Body of pancreas (tissue), 4 donors: ENCODE measurements at places on chromosomes 5 and 9. TPM values are rescaled to one million over a fixed set of nuclear protein-coding genes. Genes with fewer than 3 reads are reported as not detected.

DNA sequence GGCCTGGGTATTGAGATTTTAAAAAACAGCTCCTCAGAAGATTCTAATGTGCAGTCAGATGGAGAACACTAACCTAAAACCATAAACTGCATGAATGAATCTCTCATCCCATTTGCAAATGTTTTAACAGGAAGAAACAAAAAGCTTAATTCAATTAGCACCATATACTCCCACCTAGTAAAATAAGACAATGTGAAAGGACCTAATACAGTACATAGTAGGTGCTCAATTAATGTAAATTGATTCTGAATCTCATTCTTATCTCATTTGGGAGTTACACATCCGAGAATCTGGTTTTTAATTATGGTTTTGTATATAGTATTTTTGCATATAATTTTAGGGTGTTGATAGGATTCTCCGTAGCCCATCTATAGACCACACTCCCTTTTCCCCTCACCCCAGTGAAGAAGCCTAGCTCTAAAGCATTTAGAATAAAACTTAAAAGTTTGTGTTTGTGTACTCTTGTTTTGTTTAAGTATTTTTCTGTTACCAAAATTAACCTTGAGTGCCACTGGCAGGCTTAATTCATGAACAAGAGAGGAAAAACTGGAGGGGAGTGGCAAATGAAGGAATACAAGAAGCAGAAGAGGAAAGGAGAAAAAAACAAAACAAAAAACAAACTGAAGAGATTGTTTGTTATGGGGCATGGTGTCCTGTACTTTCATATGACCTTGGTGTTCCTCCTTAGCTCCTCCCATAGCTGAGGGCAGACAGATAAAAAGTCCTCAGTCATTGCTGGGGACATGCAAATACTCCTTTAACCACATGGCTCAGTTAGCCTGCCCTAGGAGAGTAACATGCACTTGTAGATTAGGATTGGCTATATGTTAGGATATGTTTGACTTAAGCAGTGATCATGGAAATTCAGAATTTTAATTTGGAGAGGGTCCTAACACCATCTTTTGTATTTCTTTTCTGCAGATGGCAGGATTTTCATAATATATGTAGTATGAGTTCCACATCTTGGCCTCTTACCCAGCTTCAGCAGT lies 1.2 kb downstream of the RNF14 start:
- H3K27me3 ChIP-seq, result no peaks in the 10 kb centered on the region
- H3K4me3 ChIP-seq, result peak overlapping the region; percentile 55
- H3K36me3 ChIP-seq, result no peaks in the 10 kb centered on the region
- H3K4me1 ChIP-seq, result peaks cover 19% of the 10 kb centered on the region

Gene CCL19
- total RNA-seq, result not detected

- H3K27ac ChIP-seq, result no peak overlapping the region
- peaks cover 3% of the 10 kb centered on the region for H3K4me1 ChIP-seq
- no peak overlapping the region for H3K4me3 ChIP-seq
- H3K27me3 ChIP-seq, result no peaks in the 10 kb centered on the region
- peak; percentile 35 for DNase-seq
Measured at GRCh38 chr9:123742009-123742767, 187.7 kb downstream of the DENND1A start.

GRCh38 chr5:171914726-171915338 lies 91.6 kb downstream of the FBXW11 start:
- H3K4me1 ChIP-seq, result peaks cover 43% of the 10 kb centered on the region

DNA sequence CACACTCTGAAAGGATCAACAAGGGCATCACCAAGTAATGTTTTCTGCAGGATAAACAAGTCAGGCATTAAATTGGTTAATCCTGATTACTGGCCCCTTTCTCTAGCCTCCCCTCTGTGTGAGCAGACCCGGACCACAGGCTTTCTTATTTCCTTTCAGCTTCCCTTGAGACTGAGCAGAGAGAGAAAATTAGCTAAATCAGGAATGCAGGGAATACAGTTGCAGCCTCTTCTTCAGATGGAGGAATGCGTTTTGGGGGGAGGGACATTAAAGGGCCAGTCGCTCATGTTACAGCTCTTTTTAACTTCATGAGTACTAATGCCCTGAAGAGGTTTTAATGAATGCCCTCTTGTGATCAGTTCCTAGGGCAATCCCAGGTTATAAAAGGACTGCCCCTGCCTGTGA lies 19.8 kb downstream of the PCDHAC2 start:
- no peaks in the 10 kb centered on the region for H3K36me3 ChIP-seq
- no peak for DNase-seq
- no peaks in the 10 kb centered on the region for H3K4me1 ChIP-seq

Gene AIF1L
- total RNA-seq, result 4.9 TPM

- DNase-seq, result no peak
- no peaks in the 10 kb centered on the region for H3K27me3 ChIP-seq
- H3K27ac ChIP-seq, result no peak overlapping the region
- no peaks in the 10 kb centered on the region for H3K36me3 ChIP-seq
Measured at GRCh38 chr9:129810116-129810515, 7.1 kb downstream of the TOR1B start.

Gene NELFB
- 31.3 TPM for total RNA-seq

DNA sequence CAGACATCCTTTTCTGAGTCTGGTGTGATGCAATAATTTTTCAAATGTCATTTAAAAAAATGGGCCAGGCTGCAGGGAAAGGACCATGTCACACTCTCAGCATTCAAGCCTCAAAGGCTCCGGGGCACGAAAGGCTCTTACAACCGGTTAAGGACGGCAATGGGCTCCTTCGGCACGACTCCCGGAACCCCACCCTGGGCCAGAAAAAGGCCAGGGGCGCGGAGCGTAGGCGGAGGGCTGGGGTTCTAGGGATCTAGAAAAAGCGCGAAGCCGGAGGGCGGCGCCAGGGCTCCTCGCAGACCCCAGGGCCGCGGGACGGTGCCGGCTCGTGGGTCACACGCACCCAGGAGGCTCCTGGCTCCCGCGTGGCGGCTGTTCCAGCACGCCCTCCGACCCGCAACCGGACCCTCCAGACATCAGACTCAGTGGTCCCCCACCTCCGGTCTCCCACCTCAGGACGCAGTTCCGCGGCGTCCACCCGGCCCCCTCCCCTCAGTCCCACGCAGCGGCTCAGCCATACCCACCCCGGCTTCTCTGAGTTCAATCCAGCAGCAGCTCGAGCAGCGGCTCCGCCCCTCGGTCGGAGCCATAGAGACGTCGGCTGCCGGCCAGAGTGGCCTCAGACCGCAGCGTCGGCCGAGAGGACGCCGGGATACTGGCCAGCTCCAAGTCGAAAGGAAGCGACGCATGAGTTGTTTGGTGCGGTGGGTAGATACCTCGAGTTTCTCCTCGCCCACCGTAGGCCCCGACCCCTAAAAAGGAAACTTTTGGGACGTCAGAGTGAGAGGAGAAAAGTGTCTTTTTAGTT lies at the start of gene TMEM267:
TSS of gene TMEM267 (minus strand) at position 568 of the 808 bp plus-strand sequence. CDS start 29,896 bp downstream, outside the sequence.
- peak within 1 kb of the TSS; percentile 79 for H3K4me3 ChIP-seq
- peak; percentile 95 for DNase-seq
- H3K36me3 ChIP-seq, result no peaks in the 10 kb centered on the region
- peak within 1 kb of the TSS; percentile 95 for H3K27ac ChIP-seq
- H3K4me1 ChIP-seq, result peaks cover 17% of the 10 kb centered on the region

- H3K36me3 ChIP-seq, result no peaks in the 10 kb centered on the region
- H3K4me1 ChIP-seq, result peaks cover 15% of the 10 kb centered on the region
- no peak overlapping the region for H3K27ac ChIP-seq
- H3K4me3 ChIP-seq, result no peak overlapping the region
- DNase-seq, result peak; percentile 18
Measured at GRCh38 chr9:109640580-109641371, 139.2 kb upstream of the PALM2AKAP2 start.

GRCh38 chr5:143653256-143653655 lies 158.7 kb upstream of the HMHB1 start:
- no peaks in the 10 kb centered on the region for H3K27me3 ChIP-seq
- no peak for DNase-seq
- H3K4me1 ChIP-seq, result no peaks in the 10 kb centered on the region
- no peak overlapping the region for H3K4me3 ChIP-seq

Gene SCAI
- 6.7 TPM for total RNA-seq

- no peak overlapping the region for H3K27ac ChIP-seq
- H3K27me3 ChIP-seq, result no peaks in the 10 kb centered on the region
- no peak for DNase-seq
- no peaks in the 10 kb centered on the region for H3K36me3 ChIP-seq
Measured at GRCh38 chr5:15135661-15136060, 264.1 kb upstream of the ANKH start.

Gene STK32A
- total RNA-seq, result 9.1 TPM

Gene CDH18
- 0.78 TPM for total RNA-seq

- no peaks in the 10 kb centered on the region for H3K4me1 ChIP-seq
- no peak overlapping the region for H3K4me3 ChIP-seq
- DNase-seq, result no peak
Measured at GRCh38 chr5:148912714-148913398, 86.4 kb downstream of the ADRB2 start.

Gene SLC1A1
- total RNA-seq, result 2.6 TPM

GRCh38 chr5:15715535-15715934 lies 215.6 kb downstream of the FBXL7 start:
- H3K4me1 ChIP-seq, result no peaks in the 10 kb centered on the region
- no peak for DNase-seq
- no peaks in the 10 kb centered on the region for H3K36me3 ChIP-seq
- no peak overlapping the region for H3K4me3 ChIP-seq

Gene SMC2
- 21.4 TPM for total RNA-seq

Gene ZDHHC11B
- total RNA-seq, result 6.2 TPM

GRCh38 chr9:131259432-131259898 lies 16.8 kb downstream of the FAM78A start:
- H3K4me3 ChIP-seq, result no peak overlapping the region
- H3K27ac ChIP-seq, result no peak overlapping the region
- no peaks in the 10 kb centered on the region for H3K27me3 ChIP-seq
- no peaks in the 10 kb centered on the region for H3K4me1 ChIP-seq
- no peak for DNase-seq

DNA sequence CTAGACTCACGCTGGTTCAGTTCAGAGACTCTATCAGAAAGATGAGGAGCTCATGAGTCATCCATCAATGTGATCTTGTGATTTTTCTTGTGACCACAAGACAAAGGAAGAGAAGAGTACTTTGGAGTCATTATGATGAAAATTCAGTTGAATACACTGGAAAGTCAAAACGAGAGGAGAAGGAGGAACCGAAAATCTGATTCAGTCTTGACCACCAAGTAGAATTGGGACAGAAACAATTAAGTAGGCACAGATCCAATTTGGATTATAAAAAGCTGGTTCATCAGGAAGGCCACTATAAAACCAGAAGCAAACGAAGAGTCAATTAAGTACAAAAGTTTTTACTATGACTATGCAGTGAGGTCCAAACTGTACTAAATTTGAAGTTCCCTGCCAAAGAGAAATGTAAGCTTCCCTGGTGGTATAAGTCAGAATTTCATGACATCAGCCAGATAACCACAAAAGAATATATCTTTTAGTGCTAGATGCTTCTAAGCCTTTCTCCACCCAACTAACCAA lies 90.9 kb downstream of the THBS4 start:
- H3K4me1 ChIP-seq, result no peaks in the 10 kb centered on the region
- DNase-seq, result no peak
- H3K27me3 ChIP-seq, result no peaks in the 10 kb centered on the region
- no peaks in the 10 kb centered on the region for H3K36me3 ChIP-seq

Gene DRD1
- total RNA-seq, result not detected

GRCh38 chr5:129245489-129245888 lies 150.9 kb downstream of the ISOC1 start:
- H3K27me3 ChIP-seq, result no peaks in the 10 kb centered on the region
- no peaks in the 10 kb centered on the region for H3K36me3 ChIP-seq
- no peak overlapping the region for H3K4me3 ChIP-seq
- DNase-seq, result no peak
- H3K4me1 ChIP-seq, result no peaks in the 10 kb centered on the region

- H3K4me1 ChIP-seq, result peaks cover 18% of the 10 kb centered on the region
- H3K4me3 ChIP-seq, result no peak overlapping the region
- H3K27me3 ChIP-seq, result no peaks in the 10 kb centered on the region
- DNase-seq, result peak; percentile 16
- H3K27ac ChIP-seq, result no peak overlapping the region
- no peaks in the 10 kb centered on the region for H3K36me3 ChIP-seq
Measured at GRCh38 chr5:170353961-170354360, 35.2 kb downstream of the KCNMB1 start.

- H3K4me1 ChIP-seq, result no peaks in the 10 kb centered on the region
- no peak overlapping the region for H3K4me3 ChIP-seq
- H3K27me3 ChIP-seq, result no peaks in the 10 kb centered on the region
- no peaks in the 10 kb centered on the region for H3K36me3 ChIP-seq
Measured at GRCh38 chr9:75788006-75788634, 102.4 kb upstream of the PCSK5 start.

Gene NMUR2
- not detected for total RNA-seq

GRCh38 chr5:66949066-66949465 lies 247.5 kb downstream of the CD180 start:
- H3K36me3 ChIP-seq, result no peaks in the 10 kb centered on the region
- no peaks in the 10 kb centered on the region for H3K27me3 ChIP-seq
- no peak for DNase-seq
- H3K27ac ChIP-seq, result no peak overlapping the region
- no peaks in the 10 kb centered on the region for H3K4me1 ChIP-seq
- H3K4me3 ChIP-seq, result no peak overlapping the region

DNA sequence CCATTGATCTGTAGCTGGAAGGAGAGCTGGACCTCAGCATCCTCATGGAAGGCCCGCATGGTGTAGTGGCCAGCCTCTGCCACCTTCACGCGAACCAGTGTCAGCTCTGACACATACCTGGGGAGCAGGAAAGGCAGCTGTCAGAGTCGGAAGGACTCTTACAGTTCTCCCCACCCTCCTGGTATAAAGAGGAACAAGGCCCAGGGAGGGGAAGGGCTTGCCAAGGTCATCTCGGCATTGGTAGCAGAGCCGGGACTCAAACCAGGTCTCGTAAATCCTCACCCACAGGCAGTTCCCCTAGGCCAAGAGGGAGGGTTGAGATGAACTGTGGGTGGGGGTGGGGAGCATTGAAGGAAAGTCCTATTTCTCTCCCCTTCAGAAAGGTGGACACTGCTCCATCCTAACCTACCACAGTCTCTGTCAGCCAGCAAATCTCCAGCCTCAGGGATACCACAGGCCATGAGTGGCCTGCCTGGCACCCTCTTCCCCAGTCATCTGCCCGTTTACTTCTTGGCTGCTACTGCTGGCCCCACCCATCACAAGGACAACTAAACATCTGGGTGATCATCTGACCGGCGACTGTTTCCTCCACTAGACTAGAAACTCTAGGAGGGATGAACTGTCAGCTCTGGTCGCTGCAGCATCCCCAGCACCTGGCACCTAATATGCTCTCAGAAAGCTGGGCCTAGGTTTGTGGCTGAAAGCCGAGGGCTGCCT lies 23.5 kb downstream of the PDGFRB start:
- no peaks in the 10 kb centered on the region for H3K27me3 ChIP-seq
- H3K36me3 ChIP-seq, result no peaks in the 10 kb centered on the region
- no peak overlapping the region for H3K4me3 ChIP-seq
- H3K27ac ChIP-seq, result no peak overlapping the region
- H3K4me1 ChIP-seq, result peaks cover 12% of the 10 kb centered on the region

- H3K4me3 ChIP-seq, result no peak overlapping the region
- no peaks in the 10 kb centered on the region for H3K36me3 ChIP-seq
- DNase-seq, result no peak
- H3K4me1 ChIP-seq, result no peaks in the 10 kb centered on the region
- no peaks in the 10 kb centered on the region for H3K27me3 ChIP-seq
Measured at GRCh38 chr5:98727686-98728085, 45.8 kb upstream of the RGMB start.

Gene NR4A3
- total RNA-seq, result 1.0 TPM
